ENCODE measurements at places on chromosomes 16 and 17.

DNA sequence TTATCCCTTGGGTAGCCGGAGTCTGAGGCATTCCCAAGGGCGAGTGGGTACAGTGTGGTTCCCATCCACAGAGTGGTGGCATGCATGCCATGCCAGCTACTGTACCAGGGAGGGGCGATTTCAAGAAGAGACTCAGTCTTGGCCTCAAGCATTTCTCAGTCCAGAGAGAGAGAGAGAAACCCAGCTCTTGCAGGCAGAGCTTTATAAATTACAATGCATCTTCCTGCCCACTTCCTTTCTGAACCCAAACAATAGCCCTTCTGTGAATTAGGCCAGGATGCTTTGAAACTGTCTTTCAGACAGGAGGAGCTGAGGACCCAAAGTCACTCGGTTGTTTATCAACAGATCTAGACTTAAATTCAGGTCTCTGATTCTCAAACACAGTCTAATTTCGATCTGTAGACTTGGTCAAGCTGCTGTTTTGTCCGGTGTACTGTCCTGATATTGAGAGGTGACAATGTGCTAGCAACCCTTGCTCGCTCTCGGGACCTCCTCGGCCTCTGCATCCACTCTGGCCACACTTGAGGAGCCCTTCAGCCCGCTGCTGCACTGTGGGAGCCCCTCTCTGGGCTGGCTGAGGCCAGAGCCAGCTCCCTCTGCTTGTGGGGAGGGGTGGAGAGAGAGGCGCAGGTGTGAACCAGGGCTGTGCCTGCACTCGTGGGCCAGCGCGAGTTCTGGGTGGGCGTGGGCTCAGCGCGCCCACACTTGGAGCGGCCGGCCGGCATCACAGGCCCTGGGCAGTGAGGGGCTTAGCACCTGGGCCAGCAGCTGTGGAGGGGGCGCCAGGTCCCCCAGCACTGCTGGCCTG is 408.0 kb downstream of the UTP18 start:
- DNase-seq: no peak

DNA sequence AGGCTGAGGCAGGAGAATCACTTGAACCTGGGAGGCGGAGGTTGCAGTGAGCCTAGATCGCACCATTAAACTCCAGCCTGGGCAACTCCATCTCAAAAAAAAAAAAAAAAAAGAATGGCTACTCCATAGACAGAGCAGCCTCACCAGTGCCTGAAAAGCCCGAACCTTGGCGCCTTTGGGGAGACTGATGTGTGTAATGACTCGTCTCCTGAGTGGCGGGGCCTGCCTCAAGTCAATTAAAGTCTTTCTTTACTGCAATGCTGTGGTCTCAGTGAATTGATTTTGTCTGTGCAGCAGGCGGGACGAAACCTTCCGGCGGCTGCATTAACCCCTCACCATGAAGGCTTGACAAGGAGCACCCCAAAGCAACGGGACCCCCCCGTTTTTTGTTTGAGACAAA is 3.5 kb upstream of the UQCC4 start:
- no peak for DNase-seq

GRCh38 chr17:77282524-77283515 is 142.1 kb downstream of the SEC14L1 start:
- DNase-seq: no peak

DNA sequence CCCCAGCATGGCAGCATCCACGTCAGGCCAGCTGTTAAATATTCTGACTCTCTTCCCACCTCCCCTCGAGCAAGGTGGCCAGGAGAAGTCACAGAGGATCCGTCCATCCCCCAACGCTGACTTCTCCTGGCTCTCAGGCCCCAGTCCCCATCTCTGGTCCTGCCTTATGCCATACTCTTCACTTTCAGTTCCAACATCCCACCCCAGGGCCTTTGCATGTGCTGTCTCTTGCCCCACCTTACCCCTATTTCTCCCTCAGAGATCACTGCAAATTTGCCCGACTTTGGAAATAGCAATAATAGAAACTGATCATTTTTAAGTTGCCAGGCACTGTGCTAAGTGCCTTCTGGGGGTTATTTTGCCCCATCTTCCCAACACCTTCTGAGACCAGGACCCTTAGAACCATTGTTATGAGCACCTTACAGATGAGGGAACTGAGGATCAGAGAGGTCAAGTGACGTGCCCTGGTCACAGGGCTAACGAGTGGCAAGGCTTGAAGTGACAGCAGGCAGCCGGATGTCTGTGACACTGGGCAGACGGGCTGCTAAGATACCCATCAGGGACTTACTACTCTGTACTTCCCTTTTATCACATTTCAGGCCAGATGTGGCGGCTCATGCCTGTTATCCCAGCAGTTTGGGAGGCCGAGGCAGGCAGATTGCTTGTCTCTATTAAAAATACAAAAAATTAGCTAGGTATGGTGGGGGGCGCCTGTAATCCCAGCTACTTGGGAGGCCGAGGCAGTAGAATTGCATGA is 17.7 kb downstream of the HID1 start:
- no peak for DNase-seq

DNA sequence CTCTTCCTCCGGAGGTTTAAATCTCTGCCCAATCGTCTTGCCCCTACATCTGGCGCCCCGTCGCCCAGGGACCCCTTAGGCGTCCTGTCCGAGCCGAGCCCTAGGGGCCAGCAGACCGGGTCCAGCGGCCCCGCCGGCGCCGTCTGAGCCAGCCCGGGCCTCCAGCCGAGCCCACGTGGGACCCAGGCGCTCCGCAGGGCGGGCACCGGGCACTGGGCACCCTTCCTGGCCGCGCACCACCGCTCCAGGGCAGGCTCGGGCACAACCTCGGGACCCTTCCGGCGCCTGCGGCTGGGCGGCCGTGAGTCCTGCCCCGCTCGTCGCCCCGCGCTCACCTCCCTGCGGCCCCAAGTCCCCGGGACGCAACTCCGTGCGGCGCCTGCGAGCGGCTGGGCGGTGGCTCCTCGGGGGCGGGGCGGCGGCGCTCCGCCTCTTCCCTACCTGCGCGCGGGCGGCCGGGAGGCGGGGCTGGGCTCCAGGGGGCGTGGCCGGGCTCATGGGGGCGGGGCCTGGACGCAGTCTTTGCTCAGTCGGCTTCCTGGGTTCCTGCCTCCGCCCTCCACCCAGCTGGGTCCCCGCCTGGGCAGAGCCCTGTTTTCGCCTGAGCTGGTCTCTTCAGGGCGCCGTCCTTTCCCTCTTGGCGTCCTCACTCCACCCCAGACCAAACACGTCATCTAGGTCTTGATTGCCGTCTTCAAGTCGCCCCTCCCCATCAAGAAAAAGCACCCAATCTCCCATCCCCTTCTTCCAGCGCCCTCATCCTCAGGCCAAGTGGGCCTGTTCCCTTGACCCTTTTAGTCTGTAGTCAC is at the start of gene RHBDF2:
Gene RHBDF2, minus strand, starts transcription at position 406 of the 809 bp plus-strand sequence. CDS start 19,899 bp downstream, outside the sequence.
- peak; percentile 80 for DNase-seq

DNA sequence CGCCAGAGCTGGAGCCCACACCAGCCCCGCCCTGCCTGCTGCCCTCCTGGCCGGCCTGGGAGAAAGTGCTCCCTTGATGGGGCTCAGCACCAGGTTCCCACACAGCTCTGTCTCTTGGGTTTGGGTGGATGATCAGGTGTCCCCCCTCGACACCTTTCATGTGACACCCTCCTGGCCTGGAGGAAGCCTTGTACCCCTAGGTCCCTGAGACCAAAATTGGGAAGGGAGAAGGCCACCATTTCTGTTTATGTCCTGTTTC is 19.4 kb upstream of the PLLP start:
- no peak for DNase-seq

DNA sequence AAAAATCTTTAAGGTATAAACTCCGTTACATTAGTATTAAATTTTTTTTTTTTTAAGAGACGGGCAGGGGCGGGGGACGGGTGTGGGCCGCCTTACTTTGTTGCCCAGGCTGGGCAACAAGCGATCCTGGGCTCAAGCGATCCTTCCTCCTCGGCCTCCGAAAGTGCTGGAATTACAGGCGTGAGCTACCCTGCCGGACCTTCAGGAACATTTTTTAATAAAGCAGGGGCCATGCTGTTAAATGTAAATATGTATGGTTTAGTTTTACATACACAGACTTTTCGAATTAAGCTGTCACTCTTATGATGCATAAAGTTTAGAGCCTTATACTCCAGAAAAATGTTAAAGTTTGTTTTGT is 2.4 kb downstream of the PPM1D start:
- DNase-seq: no peak

- no peak for DNase-seq
These were observed 14.3 kb upstream of the GINS3 start for GRCh38 chr16:58377932-58378331.

- no peak for DNase-seq
These were observed 10.4 kb downstream of the LLGL1 start for GRCh38 chr17:18235743-18236256.

- DNase-seq: no peak
These were observed 12.1 kb downstream of the CCDC42 start for GRCh38 chr17:8732406-8733085.

DNA sequence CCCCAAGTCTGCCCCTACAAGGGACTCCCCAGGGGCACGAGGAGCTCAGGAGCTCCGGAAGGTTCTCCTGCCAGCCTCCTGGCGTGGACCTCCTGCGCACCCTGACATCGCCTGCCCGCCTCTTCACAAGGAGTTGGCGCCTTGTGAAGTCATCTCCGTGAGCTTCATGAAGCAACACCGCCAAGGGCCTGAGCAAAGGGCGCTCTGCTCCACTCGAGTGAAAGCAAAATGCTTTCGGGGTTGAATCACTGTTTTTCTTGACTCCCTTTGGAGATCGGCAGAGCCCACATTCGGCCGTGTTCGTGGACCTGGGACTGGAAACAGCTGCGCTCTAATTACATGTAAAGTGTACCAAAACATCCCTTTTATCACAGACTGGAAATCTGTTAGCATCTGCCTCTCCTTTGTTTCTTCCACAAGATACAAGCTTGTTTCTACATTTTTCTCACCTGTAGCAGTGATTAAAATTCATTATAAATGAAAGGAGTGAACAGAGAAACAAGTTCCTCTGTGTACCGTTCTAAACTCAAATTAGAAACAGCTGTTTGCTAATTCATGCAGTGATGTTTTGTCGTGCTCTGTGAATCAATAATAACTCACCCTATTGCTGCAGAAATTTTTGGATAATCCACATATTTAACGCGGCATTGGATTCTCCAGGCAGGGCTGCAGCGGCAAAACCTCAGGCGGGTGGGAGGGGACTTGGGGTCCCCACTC is 203.3 kb downstream of the ZNF423 start:
- peak; percentile 36 for DNase-seq

DNA sequence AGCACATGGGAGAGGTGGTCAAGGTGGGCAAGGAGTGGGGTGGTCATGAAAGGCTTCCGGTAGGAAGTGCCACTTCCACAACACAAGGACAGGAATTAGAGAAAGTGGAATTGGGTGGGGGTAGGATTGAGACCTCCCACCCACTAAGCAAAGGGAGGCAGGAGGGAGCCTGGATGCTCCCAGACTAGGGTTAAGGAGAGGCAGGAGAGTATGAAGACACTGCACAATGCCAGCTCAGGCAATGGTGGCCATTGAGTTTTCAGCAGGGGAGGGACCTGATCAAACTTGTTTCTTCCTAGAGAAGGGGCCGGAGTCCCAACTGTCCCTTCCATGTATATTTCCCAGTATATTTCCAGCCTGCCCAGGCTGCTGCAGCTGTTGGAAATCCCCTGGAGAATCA is 3.1 kb upstream of the RAB11FIP4 start:
- no peak for DNase-seq

GRCh38 chr16:3879258-3879886 is 1.1 kb downstream of the CREBBP start:
- DNase-seq: no peak

GRCh38 chr16:56640076-56640475 is 1.6 kb downstream of the MT1A start:
- DNase-seq: no peak

- no peak for DNase-seq
These were observed 32.2 kb downstream of the ELAC2 start for GRCh38 chr17:12985431-12986293.

GRCh38 chr17:81142301-81143199 is 22.8 kb upstream of the PVALEF start:
- DNase-seq: peak; percentile 47

DNA sequence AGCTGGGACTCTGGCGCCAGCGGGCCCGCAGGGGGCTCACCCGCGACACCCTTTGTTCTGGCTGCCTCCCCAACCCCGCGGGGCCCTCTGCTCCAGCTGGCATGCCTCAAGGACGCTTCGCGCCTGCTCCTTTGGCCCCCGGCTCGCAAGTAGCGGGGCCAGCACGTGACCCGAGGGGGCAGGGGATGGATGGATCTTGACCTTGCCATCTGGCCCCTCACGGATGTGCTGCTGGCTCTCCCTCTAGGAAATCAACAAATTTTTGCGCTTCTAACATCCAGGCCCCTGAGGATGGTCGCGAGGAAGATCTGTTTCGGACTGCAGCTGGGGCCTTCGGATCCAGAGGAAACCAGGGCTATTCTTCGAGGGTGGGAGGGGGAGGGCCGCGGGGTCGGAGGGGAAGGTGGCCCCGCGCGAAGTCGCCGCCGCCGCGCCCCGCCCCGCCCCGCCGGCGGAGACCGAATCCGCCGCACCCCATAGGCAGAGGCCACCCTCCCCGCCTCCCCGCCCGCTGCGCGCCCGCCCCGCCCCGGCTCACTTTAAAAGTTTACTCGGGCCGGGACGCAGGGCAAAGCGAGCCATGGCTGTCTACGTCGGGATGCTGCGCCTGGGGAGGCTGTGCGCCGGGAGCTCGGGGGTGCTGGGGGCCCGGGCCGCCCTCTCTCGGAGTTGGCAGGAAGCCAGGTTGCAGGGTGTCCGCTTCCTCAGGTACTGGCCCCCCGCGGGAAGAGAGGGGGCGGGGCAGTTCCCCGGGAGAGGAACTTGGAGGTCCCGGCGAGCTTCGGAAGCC is at the start of gene ACSF2:
Gene ACSF2, plus strand, starts transcription at position 537 of the 790 bp plus-strand sequence. Its CDS starts 44 bp downstream, at position 581.
- DNase-seq: peak; percentile 69

DNA sequence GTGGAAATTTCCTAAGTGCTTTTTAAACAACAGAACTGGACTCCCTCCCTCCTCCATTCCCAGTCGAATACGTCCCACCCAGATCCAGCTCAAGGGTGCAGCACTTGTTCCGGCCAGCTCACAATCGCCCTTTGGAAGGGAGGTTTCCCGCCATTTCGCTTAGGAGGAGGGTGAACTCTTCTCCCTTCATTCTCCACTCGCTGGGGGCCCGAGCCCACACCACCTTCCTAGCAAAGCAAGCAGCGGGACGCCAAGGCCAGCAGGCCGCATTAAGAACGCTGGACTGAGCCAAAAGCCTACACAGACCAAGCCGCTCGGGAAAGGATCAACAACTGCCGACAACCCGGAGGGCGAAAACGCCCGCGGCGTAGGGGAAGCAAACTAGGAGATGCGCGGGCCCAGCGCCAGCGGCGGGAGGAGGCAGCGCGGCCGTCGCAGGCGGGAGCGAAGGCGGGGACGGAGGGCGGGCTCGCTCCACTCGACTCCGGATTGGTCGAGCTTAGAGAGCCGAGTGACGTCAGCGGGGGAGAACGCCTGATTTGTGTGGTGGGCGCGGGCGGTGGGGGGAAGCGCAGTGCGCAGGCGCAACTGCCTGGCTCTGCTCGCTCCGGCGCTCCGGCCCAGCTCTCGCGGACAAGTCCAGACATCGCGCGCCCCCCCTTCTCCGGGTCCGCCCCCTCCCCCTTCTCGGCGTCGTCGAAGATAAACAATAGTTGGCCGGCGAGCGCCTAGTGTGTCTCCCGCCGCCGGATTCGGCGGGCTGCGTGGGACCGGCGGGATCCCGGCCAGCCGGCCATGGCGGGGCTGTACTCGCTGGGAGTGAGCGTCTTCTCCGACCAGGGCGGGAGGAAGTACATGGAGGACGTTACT is at the start of gene PPM1D:
Gene PPM1D, plus strand, starts transcription at position 574 of the 870 bp plus-strand sequence. Its CDS starts 222 bp downstream, at position 796.
- peak; percentile 99 for DNase-seq
